Activated CD8-positive, alpha-beta memory T cell treated with anti-CD3 and anti-CD28 coated beads, Interleukin-2, amount 50 U/mL, for 48 hours (primary cell): ENCODE measurements at places on chromosomes 6 and 20.

- no peak for DNase-seq
Measured at GRCh38 chr20:47490795-47491194, 10.9 kb upstream of the NCOA3 start.

DNA sequence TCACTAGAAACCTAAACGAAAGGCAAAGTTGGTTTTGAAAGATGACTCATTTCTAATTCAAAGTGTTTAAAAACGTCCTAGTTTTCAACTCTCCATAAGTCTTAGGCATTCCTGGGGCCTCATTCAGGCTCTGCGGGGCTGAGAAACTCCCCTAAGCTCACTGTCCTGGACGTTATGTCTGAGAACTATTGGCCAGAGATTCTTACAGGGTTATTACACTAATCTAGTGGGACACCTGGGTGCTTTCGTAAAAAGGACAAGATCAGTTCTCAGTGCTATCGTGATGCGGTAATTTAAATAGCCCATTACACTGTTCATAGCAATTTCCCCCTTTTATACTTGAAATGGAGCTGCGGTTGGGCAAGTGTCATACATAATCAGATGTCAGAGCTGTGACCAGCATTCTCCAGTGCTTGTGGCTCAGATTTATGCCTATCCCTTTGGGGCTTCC lies 280.9 kb downstream of the QKI start:
- no peak for DNase-seq

- DNase-seq, result no peak
Measured at GRCh38 chr6:163661272-163661671, 246.8 kb downstream of the QKI start.

GRCh38 chr20:63336232-63336752 lies 24.9 kb downstream of the CHRNA4 start:
- no peak for DNase-seq

DNA sequence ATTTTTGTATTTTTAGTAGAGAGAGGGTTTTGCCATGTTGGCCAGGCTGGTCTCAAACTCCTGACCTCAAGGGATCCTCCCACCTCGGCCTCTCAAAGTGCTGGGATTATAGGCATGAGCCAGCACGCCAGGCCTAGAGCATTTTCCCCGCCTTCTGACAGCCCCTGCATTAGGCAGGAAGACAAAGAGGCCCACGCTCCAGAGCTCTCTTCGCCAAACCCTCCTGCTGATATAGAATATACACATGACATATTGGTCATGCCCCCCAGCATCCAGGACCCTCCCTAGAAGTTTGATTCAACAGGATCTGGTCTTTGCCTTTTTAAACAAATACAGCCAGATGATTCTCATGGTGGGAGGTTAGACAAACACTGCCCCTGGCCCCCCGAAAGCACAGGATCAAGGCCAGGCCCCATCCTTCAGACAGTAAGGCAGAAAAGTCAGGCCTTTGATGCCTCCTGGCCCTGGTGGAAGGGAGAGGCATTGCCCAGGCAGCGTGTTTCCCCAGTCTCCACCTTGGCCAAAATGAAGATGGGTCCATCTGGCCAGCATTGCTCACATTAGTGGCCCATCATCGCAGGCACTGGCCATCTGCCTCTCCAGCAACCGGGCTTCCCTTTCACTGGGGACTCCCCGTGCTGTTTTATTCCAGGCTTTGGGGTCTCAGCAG lies 4.4 kb downstream of the SULF2 start:
- no peak for DNase-seq

DNA sequence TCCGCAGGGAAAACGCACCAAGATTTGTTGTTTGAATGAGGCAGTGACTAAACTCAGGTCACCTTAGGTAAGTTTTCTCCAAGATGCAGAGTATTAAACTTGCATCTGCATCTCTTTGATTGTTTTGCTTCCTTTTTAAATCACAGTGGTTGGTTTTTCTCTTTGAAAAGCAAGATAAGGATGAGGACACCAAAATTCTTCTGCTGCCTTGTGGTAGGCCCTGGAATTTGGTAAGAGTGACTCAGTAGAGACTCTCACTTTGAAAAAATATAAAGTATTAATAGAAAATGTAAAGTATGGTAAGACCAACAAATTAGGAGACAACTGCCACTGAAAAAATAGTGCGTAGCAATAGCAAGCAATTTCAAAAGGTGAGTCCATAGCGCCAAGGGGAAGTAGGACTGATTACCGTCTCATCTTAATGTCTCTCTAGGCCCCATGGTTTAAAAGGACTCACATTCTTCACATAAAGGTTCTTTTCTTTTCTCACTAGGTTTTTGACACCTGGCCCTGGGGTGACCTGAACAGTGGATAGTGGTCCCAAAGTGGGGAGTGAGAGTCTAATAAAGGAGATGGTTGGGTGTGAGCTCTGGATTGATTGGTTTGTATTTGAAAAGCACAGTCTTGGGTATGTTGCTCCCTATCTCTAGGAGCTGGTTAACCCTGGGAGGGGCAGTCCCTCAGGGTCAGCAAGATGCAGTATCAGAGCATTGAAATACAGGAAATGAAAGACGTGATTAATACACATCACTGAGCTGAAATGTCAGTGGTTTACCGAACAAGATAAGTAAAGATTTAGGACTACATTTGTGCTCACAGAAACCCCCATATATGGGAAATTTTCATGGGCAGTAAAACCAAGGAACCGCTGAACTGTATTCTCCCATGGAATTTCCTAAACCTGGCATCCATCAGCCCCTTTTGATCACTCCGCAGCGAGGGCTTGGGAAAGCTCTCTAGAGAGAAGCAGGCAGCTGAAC lies 221.2 kb downstream of the SLC24A3 start:
- no peak for DNase-seq
